Ureter (tissue), 1 donor: ENCODE measurements at places on chromosomes 13 and 19. TPM values are rescaled to one million over a fixed set of nuclear protein-coding genes. Genes with fewer than 3 reads are reported as not detected.

The COL4A2 gene
- 227 TPM for total RNA-seq

The MCEMP1 gene
- total RNA-seq, result not detected

The CGB3 gene
- total RNA-seq, result not detected

The IRS2 gene
- total RNA-seq, result 6.0 TPM

The KCNK6 gene
- total RNA-seq, result 4.8 TPM

The PRTN3 gene
- total RNA-seq, result not detected

The C5AR2 gene
- 2.1 TPM for total RNA-seq

The ZNF570 gene
- total RNA-seq, result 6.9 TPM

The C13orf42 gene
- not detected for total RNA-seq

The PCDH8 gene
- not detected for total RNA-seq

The NRTN gene
- 1.0 TPM for total RNA-seq

DNA sequence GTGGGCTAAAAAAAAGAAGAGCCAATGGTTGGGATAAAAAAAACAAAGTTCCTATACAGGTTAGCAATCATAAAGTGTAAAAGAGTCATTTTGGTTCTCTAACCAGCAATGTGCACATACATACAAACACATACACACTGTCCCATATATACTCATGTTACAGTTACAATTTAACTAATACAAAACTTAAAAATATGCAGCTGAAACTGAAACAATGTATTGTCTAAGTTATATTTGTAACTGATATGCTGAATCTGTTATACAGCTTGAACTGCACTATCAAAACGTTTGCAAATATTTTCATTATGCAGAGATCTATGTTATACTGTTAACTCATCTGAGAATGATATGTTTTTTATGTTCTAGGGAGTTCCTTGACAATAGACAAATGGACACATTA is 173.7 kb downstream of the KLF12 start:
- no peak for DNase-seq

- DNase-seq, result no peak
Measured at GRCh38 chr19:50358483-50359327, 6.7 kb downstream of the NAPSA start.

GRCh38 chr13:113066142-113066455 is 39.5 kb upstream of the F7 start:
- no peak for DNase-seq

GRCh38 chr19:10173527-10173926 is 21.2 kb downstream of the DNMT1 start:
- DNase-seq, result no peak

DNA sequence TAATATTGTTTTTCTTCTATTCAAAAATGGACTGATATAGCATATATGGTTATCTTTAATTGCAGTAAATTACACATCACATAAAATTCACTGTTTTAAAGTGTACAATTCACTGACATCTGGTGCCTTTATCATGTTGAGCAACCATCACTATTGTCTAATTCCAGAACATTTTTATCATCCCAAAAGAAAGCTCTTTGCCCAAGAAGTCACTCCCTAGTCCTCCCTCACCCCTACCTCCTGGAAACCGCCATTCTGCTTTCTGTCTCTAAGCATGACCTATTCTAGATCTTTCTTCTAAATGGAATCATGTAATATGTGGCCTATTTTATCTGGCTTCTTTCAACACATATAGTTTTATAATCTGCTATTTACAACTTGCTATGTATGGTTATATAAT is 525.6 kb downstream of the DCT start:
- DNase-seq, result no peak

DNA sequence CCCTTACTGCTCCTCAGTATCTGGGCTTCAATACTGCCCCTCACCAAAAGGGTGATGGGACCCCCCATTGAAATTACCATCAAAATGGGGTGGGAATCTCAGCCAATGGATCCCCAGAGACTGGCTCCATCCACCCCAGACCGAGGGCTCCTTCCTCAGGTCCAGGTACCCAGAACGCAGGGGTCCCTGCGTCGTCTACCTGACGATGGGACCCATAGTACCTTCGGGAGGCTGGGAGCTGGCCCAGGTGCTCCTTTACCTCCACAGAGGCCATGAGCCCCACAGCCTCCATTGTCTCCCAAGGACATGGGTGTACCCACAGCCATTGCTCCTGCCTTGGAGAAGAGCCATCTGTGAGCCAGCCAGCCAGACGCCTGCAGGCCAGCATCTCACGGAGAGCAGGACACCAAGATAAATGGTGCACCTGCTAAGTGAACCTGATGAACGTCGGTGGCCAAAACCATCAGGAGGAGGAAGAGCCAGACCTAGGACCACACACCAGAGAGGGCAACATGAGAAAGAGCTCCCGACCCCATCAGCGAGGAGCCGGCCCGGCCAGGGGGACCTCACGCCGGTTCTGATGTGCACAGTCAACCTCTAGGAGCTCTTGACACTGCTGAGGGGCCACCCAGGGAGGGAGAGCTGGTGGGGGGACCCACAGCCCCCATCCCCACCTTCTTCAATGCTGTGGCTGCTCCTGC is 156.8 kb upstream of the SOX1 start:
- DNase-seq, result peak; percentile 33

GRCh38 chr19:33621811-33622504 is at the start of gene CHST8:
Gene CHST8 (plus strand): TSS chr19:33621953. CDS start chr19:33689262, 67,309 bp downstream.
- DNase-seq, result no peak

- no peak for DNase-seq
Measured at GRCh38 chr19:35271546-35271945, 2.8 kb downstream of the USF2 start.

DNA sequence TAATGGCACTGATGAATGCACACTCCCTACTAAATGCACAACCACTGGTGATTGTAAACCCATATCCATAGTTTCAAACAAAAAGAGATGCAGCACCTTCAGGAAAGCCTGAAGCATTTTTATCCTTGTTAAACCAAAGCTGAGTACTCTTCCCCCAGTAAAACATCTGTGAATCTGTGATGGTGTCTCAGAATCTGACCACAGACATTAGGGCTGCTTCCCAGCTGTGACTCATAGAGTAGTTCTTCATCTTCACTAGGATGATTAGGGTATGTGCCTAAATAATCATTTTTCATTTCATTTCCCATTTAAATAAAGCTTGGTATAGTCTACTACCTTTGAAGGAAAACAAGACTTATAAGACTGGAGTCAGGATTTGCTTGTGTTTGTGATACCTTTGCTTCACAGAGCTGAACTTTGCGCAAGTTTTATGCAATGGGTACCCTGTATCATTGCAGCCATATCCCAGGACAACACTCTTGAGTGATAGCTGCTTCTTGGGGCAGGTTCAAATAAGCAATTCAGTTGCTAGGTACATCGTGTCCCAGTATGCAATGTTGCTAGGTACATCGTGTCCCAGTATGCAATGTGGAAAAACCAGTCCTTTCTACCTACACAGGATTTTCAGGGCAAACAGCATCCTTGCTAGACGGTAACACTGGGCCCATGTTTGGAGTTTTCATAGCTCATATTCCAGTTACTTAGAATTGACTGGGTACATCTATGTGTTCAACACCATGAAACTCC is 277.1 kb downstream of the IRS2 start:
- DNase-seq, result no peak

- DNase-seq, result no peak
Measured at GRCh38 chr13:35210261-35210660, 266.2 kb downstream of the MAB21L1 start.

- peak; percentile 91 for DNase-seq
Measured at GRCh38 chr19:11324079-11324661, 15.3 kb downstream of the RAB3D start.

GRCh38 chr13:85853161-85853894 is 54.1 kb upstream of the SLITRK6 start:
- DNase-seq, result no peak

DNA sequence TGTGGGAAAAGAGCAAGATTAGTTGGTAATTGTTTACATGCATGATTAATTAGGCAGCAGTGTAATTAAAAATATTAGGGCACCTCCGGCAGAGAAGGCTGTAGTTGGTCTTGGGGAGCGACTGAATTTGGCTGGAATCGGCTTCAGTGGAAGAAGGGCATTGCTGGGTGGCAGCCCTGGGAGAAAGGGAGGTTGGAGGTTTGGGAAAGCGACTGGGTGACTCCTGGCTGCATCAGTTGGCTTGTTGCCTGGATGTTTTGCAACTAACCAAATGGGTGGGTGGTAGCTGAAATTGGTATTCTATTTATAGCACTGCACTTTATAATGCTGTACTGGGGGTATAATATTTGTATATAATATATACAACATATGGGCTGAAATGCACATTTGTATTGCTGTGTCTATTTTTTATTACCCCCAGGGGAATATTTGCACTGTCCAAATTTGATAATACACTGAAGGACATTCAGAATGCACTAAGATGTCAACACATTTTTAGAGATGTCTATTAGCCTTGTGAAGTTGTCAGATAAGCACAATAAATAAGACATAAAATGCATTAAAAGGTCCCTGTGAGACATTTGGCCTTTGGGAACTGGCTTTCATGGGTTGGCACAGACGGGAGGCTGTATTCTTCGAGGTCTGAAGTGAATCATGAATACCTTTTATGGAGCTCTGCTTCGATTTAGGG is 1.7 kb downstream of the B3GLCT start:
- DNase-seq, result no peak

DNA sequence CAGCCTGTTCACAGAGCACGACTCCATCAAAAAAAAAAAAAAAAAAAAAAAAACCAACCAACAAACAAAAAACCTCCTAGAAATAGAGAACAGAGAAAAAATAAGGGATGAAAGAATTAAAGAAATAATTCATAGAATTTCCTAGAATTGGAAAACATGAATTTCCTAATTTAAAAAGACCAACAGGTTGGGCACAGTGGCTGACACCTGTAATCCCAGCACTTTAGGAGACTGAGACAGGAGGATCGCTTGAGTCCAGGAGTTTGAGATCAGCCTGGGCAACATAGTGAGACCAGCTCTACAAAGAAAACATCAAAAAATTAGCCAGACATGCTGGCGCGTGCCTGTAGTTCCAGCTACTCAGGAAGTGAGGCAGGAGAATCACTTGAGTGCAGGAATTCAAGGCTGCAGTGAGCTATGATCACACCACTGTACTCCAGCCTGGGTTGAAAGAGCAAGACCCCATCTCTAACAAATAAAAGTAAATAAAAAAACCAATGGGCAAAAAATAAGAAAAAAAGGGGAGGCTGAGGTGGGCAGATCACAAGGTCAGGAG is 6.5 kb downstream of the SPART start:
- no peak for DNase-seq

DNA sequence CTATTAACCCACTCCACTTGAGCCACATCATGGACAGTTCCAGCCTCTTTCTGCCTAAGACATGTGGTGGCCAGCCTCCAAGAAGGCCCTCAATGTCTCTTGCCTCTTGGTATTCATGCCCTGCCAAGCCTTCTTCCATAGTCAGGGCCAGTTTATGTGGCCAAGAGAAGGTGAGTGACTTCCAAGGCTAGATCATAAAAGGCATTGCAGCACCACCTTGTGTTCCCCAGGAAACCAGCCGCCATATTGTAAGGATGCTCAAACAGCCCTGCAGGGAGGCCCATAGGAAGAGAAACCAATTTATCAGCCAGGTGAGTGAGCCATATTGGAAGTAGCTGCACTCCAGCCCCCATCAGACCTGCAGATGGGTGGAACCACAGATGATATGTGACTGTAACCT is 12.3 kb upstream of the DNMT1 start:
- DNase-seq, result no peak

- no peak for DNase-seq
Measured at GRCh38 chr13:42170029-42170428, 101.9 kb upstream of the AKAP11 start.

- no peak for DNase-seq
Measured at GRCh38 chr13:81726037-81726726, 1385.3 kb upstream of the SPRY2 start.

DNA sequence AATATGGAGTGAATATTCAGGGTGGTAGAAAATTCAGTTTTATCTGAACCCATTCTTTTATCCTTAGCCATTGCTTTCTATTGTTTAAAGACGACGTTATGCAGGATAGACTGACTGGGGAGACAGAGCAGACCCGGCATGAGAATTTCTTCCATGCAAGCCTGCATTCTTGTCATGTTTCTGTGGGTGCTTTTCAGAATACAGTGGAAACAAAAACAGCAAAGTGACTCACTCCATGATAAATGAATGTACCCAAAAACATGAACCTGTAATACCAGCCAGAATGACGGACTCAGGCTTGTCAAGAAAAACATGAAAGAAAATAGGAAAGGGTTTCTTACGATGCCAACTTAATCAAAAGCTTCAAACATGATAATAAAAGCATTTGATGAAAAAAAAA is 924.0 kb downstream of the EFNB2 start:
- no peak for DNase-seq

- DNase-seq, result no peak
Measured at GRCh38 chr13:113663934-113664333, 3.1 kb upstream of the GRK1 start.

- DNase-seq, result no peak
Measured at GRCh38 chr13:56917966-56918365, 222.8 kb upstream of the PRR20A start.

- DNase-seq, result no peak
Measured at GRCh38 chr19:27955485-27956480, 1257.2 kb downstream of the UQCRFS1 start.
